Activated CD8-positive, alpha-beta memory T cell treated with anti-CD3 and anti-CD28 coated beads, Interleukin-2, amount 10 ng/mL, durations not matched to agents 7 days and 5 days (primary cell): ENCODE measurements at places on chromosomes 1 and 21.

- DNase-seq: no peak
These were observed 932 bp downstream of the RPF1 start for GRCh38 chr1:84479998-84480397.

DNA sequence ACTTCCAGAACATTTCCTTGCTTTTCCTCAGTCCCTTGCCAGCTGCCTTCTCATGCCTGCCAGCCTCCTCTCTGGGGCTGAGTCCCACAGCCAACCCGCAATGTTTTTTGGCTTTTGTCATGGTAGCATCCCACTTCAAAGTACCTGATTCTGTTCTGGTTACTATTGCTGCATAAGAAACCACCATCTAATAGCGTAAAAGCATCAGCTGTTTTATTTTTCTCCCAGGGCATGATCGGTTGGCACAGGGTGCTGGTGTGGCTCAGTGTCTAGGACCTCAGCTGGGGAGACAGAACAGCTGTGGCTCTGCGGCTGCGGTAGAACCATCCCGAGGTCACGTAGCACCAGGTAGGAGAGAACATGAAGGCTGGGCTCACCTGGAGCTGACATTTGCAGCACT, 8.9 kb upstream of the PRMT2 start:
- no peak for DNase-seq

- no peak for DNase-seq
These were observed 30.7 kb downstream of the GRHL3 start for GRCh38 chr1:24349891-24350290.

DNA sequence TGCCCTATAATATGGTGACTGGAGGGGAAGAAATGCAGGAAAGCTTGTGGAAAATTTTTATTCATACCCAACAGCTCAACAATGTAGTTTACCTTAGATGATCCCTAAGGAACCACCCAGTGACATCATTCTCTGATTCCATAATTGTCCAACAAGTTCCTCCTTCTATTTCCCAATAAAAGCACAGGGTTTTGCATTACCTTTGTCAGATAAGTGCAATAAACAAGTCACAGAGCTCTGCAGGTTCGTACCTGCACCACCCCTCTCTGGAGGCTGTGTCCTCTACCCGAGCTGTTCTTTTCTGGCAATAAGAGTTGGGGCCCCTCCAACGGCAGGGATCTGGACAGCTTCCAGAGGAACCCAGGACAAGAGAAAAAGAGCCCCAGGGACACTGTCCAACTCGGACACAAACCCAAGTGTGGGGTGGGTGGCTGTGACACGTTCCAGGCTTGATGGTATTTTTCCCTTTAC, 38.8 kb downstream of the RCAN1 start:
- no peak for DNase-seq

GRCh38 chr1:158112994-158113758, 67.5 kb upstream of the CD1D start:
- DNase-seq: no peak

GRCh38 chr1:6991266-6991665, 206.0 kb downstream of the CAMTA1 start:
- no peak for DNase-seq

DNA sequence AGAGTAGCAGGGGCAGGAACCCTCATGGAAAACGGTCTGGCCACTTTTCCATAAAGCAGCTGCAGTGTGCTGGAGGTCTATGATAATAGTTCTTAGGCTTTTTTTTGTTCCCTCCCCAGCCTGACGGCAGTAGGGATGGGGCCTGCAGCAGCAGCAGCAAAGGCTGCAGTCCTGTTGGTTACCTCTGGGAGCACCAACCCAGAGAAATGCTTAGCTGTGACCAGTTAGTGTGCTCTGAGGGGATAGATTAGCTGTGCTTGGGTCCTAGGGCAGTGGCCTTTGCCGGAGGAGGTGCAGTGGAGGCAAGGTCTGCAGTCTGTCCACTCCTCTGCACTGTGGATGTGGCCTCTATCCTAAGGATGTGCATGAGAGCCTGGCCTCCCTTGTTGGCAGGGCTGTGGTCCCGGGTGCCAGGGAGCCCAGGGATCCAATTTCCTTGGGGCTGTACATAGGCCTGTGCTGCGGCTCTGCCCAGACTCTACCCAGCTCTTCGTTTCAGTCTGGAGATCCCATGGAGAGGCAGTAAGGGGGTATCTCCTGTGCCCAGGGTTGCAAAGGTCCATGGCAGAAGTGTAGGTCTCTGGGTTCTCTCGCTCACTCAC, 322.7 kb downstream of the PTBP2 start:
- DNase-seq: no peak

GRCh38 chr1:157878059-157878458, 36.5 kb upstream of the CD5L start:
- no peak for DNase-seq

GRCh38 chr1:28127617-28128257, 39.3 kb upstream of the EYA3 start:
- DNase-seq: no peak

DNA sequence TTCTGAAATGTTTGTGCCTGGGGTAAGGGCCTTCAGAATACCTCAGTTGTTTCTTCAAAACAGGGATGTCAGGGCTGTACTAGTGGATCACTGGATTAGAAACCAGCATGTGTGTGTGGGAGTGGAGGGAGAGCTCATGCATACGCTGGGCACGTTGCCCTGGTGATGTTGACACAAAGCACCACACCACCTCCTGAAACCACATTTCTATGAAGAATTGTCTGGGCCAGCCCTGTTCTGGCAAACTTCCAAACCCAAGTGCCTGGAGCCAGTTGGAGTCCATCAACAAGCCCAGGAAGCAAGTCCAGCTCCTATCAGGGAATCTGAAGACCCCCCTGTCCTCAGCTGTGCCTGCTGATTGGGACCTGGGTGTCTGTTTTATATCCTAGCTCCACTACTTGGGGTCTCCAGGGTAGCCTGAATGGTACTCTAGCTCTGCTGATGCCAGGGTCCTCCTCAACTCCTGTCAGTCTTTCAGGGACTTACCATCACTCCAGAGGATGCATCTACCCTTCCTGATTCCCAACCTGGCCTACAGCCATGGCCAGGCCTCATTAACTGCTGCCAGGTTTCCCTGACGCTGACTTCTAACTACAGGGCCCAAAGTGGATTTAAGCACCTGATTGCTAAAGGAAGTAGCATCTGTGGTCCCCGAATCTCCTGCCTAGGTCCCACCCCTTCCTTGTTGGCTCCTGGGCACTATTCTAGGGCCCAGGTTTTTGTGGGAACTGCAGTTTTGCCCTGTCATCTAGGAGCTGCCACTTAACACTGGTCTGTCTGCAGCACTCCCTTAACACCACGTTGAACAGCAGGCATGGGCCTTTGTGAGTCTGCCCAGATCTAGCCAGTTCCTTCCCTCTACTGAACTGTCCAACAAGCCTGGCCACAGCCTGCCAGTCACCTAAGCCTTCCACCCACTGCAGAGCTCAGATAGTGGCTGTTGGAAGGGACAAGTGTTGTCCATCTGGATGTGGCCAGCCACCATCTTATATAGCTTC, 45.5 kb downstream of the LPAR3 start:
- DNase-seq: no peak

- DNase-seq: peak; percentile 64
These were observed 11.9 kb upstream of the EDN2 start for GRCh38 chr1:41496080-41497055.

GRCh38 chr1:183484254-183484653, 12.0 kb downstream of the SMG7 start:
- no peak for DNase-seq

- DNase-seq: no peak
These were observed 28.7 kb upstream of the CRNN start for GRCh38 chr1:152442765-152443164.

DNA sequence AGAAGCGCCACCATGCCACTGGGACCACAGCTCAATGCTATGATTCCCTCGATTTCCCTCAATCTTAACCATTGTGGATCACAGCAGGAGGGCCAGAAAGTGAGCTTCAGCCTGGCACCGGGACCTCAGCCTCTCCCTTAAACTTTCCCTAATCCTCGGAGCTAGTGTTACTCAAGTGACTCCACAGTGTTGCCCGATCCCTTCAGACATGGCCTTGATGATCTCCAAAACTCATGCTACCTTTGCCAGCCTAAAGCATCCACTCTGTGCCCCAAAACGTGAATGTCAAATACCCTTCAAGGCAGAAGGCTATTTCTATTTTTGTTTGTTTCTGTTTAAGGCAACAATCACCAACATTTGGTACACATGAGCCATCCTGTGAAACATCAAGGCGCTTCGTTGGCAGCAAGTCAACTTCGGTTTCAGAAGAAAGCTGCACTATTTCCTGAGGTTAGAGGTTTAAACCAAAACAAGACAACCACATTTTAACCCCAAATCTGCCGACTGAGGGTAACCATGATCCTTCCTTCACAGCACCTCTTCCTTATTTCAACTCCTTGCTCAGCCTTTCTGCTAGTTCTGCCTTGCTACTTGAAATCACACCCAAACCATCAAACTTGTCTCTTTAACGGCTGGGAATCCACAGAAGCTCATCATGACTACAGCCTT, 94.4 kb upstream of the KRTAP19-8 start:
- peak; percentile 82 for DNase-seq

GRCh38 chr1:15358565-15359133, 51.0 kb upstream of the EFHD2 start:
- DNase-seq: no peak

DNA sequence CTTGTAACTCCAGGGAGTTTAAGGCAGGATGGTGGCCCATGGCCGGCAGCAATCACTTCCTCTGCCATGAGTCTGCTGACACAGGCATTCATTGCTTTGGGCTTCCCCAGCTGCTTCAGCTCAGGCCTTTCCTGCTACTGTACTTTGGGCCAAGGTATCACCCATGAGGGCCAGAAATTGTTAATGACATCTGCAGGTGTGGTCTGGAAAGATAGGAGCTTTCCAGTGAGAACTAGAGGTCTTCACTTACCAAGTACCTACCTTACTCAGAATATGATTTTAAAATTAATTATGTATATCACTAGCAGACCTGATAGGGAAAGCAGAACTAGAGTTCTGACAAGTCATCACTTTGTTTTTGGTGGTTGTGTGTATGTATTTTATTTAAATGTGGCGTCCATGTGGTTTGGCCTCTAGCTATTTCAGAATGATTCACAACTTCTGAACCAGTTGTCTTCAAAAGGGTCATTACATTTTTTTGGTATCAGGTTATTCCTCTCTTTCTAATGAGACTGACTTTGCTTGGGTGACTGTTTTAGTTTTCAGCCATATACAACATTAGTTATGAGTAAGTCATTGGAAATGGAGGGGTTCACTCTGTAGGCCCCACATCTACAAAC, 2.7 kb downstream of the RGL1 start:
- no peak for DNase-seq

GRCh38 chr1:195590649-195591048, 1017.6 kb downstream of the KCNT2 start:
- no peak for DNase-seq

- DNase-seq: no peak
These were observed 9.4 kb downstream of the UBASH3A start for GRCh38 chr21:42413093-42413492.

DNA sequence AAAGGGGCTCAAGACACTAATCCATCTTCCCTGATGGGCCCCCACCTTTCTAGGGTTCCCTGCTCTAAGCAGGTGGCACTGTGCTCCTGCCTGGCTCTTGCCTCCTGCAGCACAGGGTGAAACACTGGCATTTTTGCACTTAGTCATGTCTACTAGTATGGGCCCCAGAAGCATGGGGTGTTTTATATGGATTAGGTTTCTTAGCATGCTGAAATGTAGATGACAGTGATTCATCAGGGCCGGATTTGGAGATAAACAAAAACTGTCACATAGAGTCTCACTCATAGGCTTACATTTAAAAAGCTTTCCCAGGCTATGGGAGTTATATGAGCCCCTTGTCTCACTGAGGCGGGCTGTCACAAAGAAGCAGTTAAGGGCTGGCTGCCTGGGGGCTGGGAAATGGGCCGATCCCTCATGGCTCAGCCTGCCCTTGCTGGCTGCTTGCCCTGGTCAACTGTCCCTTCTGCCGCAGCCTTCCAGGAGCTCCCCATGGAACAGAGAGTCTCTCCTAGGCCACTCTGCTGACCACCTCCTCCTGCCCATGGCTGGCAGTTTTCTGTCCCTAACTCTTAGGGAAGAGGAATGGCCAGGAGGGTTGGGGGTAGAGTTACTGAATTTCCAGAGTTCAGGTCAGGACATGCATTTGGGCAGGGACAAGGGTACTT, 6.5 kb downstream of the GALNT2 start:
- no peak for DNase-seq

DNA sequence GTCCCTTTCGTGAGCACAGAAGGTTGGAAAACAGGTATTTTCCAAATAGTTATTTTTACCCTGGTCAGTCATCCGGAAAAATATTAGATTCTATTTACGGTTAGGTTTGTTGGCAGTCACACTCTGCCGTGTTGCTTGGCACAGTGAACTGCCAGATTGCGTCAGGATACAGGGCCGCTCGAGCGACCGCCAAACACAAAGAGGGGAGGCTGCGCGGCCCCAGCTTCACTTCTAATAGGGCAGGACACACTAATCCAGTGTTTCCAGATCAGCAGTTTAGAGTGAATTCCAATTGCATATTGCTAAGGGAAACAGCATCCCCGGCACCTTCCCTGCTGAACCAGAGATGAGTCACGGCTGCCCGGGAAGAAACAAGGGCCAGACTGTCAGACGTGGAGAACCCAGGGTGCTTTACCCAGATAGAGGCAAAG, 22.9 kb downstream of the UMODL1 start:
- no peak for DNase-seq

DNA sequence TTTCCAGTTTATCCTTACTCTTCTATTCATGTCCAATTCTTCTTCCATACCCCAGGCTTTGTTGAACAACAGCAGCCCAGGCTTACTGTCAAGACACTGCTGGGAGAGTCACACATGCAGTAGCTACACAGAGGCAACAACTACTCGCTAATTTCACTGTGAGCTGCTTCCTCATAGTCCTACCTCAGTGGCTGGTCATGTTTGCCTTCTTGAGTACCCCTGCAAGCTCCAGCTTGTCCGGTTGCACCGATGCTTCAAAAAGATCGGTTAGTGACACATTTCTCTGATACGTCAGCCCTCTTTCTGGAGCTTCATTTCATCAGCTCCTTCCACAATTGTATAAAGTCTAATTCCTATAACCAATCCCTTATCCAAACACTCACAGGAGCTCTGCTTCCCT, 246.7 kb upstream of the NFIA start:
- no peak for DNase-seq
